ENCODE measurements at places on chromosomes 2 and 18. TPM values are rescaled to one million over a fixed set of nuclear protein-coding genes. Genes with fewer than 3 reads are reported as not detected.

Gene SGPP2
- not detected for total RNA-seq

Gene RAB17
- total RNA-seq: 0.81 TPM

Gene NCKAP1
- 106 TPM for total RNA-seq

Gene NMUR1
- not detected for total RNA-seq

Gene DCDC2C
- total RNA-seq: not detected

Gene HOXD1
- total RNA-seq: not detected

Gene SMYD1
- not detected for total RNA-seq

Gene LOXHD1
- total RNA-seq: not detected

Gene ABCB11
- total RNA-seq: 0.65 TPM

Gene CFC1
- total RNA-seq: not detected

Gene C2orf81
- 0.49 TPM for total RNA-seq

Gene PPIL3
- 46.4 TPM for total RNA-seq

Gene MYCN
- 0.65 TPM for total RNA-seq

Gene TUBA3E
- not detected for total RNA-seq

Gene EPAS1
- total RNA-seq: 341 TPM

Gene DUSP19
- total RNA-seq: 1.5 TPM

Measured in cardiac atrium fibroblast (primary cell).